Daoy (cell line): ENCODE measurements at places on chromosomes 1 and 21. TPM values are rescaled to one million over a fixed set of nuclear protein-coding genes. Genes with fewer than 3 reads are reported as not detected.

Gene SYT11
- 7.4 and 12.8 TPM in 2 replicates for total RNA-seq

Gene MLLT11
- total RNA-seq, result 48.4 and 52.7 TPM in 2 replicates

Gene FMO2
- total RNA-seq, result not detected in 2 replicates

Gene LYPLAL1
- 16.2 and 36.1 TPM in 2 replicates for total RNA-seq

Gene CYP4A22
- not detected in 2 replicates for total RNA-seq

Gene BACH1
- total RNA-seq, result 63.6 and 74.1 TPM in 2 replicates

Gene CFHR2
- total RNA-seq, result not detected in 2 replicates

Gene SLAMF6
- not detected in 2 replicates for total RNA-seq

Gene SELENBP1
- 0.65 and 1.8 TPM in 2 replicates for total RNA-seq

Gene CEP170
- 51.0 and 60.1 TPM in 2 replicates for total RNA-seq

Gene G0S2
- total RNA-seq, result 5.7 TPM in 1 of 2 replicates, not detected in the other

Gene HMGCS2
- not detected in 2 replicates for total RNA-seq

Gene RGL1
- 5.4 and 8.1 TPM in 2 replicates for total RNA-seq

Gene GNAT2
- 0.11 and 4.8 TPM in 2 replicates for total RNA-seq

Gene SPOCD1
- total RNA-seq, result 86.6 and 92.7 TPM in 2 replicates

Gene STYXL2
- not detected in 2 replicates for total RNA-seq

Gene DIO1
- not detected in 2 replicates for total RNA-seq

Gene COL24A1
- total RNA-seq, result 0.06 and 0.09 TPM in 2 replicates

Gene SAMSN1
- 0.63 TPM in 1 of 2 replicates, not detected in the other for total RNA-seq

Gene FOXE3
- total RNA-seq, result not detected in 2 replicates

Gene KCNN3
- 9.1 and 16.8 TPM in 2 replicates for total RNA-seq

Gene ATAD3C
- 0.06 and 0.29 TPM in 2 replicates for total RNA-seq

Gene S100A14
- total RNA-seq, result not detected in 2 replicates

Gene VTCN1
- total RNA-seq, result not detected in 2 replicates

Gene LAD1
- 0.06 and 0.71 TPM in 2 replicates for total RNA-seq

Gene SLC30A2
- 0.18 TPM in 1 of 2 replicates, not detected in the other for total RNA-seq

Gene NPHS2
- total RNA-seq, result not detected in 2 replicates

Gene MTFR1L
- 30.7 and 41.7 TPM in 2 replicates for total RNA-seq

Gene MMP23B
- 0.17 TPM in 1 of 2 replicates, not detected in the other for total RNA-seq

Gene NTMT2
- not detected in 2 replicates for total RNA-seq

Gene PPIAL4G
- total RNA-seq, result not detected in 2 replicates

Gene EVA1B
- total RNA-seq, result 28.1 and 44.1 TPM in 2 replicates

Gene GLMN
- 56.3 and 57.3 TPM in 2 replicates for total RNA-seq

Gene POU3F1
- total RNA-seq, result 1.1 and 3.7 TPM in 2 replicates

Gene ANKRD65
- not detected in 2 replicates for total RNA-seq

Gene RIMS3
- total RNA-seq, result 0.74 and 0.97 TPM in 2 replicates

Gene S100A7A
- not detected in 2 replicates for total RNA-seq

Gene LCE3E
- total RNA-seq, result not detected in 2 replicates

Gene PDE9A
- 0.17 TPM in 1 of 2 replicates, not detected in the other for total RNA-seq

Gene GPR89A
- total RNA-seq, result 18.0 and 36.5 TPM in 2 replicates

Gene ARMH1
- total RNA-seq, result not detected in 2 replicates

Gene ANGPTL3
- total RNA-seq, result not detected in 2 replicates
